Hematopoietic multipotent progenitor cell treated with erythropoietin and hydrocortisone succinate and interleukin-3 and kit ligand, for 4 days (in vitro differentiated cells): ENCODE measurements at places on chromosomes 12 and 14.

- no peak for DNase-seq
These were observed 17.4 kb upstream of the SALL2 start for GRCh38 chr14:21543521-21543960.

DNA sequence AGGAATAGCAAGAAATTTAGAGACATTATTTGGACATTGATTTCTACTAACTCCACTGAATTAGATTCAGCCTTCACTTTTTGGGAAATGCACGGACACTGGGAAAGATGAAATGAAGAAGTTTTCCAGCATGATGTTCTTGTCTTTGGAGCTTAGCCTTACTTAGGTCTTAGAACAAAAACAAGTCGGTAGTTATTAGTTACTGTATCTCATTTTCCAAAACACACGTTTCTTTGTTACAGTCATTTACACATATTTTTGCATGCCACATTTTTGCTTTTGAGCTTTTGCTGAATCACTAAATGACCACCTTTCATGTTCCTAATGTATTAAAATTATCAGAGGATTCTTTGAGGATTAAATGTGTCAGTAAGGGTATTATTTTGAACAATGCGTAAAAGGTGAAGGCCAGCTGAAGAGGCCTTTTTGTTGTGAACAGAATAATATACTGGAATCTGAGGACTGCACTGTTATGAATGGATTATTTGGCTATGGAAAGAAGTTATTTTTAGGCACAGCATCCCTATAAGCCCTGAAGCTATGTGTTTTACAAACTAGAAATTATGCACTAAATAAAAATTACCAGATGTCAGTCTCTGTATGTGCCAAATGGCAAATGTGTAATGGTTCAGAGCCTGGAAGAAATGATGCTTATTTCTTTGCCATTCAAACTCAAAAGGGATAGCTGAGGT, 138.2 kb downstream of the SRGAP1 start:
- no peak for DNase-seq

DNA sequence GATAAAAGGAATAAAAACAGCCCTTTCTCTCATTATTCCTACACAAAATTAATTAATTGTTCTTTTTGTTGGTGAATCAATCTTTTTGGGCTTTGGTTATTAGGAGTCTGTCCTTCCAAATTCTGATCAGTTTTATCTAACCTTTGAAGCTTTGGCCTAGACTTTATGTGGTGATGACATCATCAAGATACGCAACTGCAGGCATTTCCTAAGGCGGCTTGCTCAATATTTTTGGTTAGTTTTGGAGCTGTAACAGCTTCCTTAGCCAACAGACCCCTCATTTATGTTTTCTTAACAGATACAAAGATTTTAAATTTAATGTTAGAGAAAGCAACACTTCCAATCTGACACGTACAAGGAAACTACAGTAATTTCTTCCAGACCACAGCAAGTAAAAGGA, 87.8 kb upstream of the PDE3A start:
- DNase-seq: peak; percentile 65

DNA sequence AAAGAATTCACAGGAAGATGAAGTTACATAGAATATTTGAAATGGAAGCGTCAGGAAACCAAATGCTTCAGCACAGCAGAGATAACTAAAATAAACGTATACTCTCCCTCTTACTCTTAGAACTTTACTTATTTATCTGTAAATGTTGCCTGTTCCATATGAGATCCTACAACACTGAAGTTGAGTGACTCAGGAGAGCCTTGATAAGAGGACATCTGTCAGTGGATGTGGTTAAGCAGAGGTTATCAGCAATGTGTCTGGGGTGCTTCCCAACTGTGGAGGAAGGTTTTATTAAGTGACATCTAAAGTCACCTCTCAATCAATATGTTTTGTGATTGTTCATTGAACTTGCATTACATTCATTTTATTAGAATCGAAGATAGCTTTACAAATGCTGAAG, 81.9 kb downstream of the NEDD1 start:
- peak; percentile 90 for DNase-seq

DNA sequence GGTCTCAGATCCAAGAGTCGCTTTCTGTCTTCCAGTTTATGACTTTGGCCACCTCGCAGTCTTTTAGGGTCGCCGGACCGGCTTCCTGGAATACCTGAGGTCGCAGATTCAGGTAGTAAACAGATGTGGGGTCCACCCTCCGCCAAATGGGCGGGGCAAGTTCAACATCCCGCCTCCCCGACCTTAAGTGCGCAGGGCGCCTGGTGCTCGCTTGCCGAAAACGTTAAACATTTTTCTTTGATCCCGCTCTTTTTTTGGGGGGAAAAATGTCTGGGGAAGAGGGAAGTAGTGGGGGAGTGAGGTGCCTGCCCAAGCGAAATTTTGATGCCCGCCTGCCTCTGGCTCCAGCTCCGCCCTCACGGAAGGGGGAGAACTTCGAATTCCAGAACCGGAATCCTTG, 73.9 kb upstream of the TBX5 start:
- peak; percentile 4 for DNase-seq

GRCh38 chr12:13380297-13380696, 183.8 kb downstream of the EMP1 start:
- no peak for DNase-seq

GRCh38 chr12:95100264-95101190, 27.1 kb upstream of the NR2C1 start:
- peak; percentile 86 for DNase-seq

DNA sequence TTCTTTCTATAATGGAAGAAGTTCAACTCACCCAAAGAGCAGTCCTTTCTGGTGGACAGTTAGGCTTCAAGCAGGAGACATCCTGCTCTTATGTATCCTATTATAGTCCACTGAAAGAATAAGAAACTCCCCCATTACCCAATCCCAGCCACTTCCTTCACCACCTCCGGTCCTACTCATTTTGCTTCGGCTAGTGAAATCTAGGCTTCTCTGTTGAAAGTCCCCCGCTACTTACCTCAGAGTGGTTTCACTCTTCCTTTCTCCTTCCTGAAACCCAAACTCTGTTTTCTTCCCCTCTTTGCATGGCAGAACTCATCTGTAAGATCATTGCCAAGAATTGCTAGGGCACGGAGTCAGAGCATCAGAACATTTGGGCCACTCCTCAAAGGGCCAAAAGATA, at the start of gene GPR84:
Gene GPR84 (minus strand): TSS at position 74 of the 400 bp plus-strand sequence. CDS start 635 bp downstream, outside the sequence.
- DNase-seq: peak; percentile 73

DNA sequence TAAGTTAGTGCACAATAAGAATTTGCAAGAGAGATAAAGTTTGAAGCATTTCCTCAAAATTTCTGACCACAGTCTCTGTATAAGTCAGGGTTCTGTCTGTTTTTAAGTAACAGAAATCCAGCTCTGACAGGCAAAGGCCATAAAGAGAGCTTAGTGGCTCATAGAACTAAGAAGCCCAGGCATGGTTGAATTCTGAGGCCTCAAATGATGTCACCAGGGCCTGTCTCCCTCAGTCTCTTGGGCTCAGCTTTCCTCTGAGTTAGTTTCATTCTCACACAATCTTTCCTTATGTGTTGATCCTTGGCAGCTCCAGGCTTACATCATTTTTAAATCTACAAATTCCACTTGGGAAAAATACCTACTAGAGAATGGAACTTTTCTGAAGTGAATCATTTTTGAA, 173.4 kb upstream of the ATP2B1 start:
- peak; percentile 49 for DNase-seq

- no peak for DNase-seq
These were observed 8.8 kb downstream of the MYG1 start for GRCh38 chr12:53308276-53308675.

DNA sequence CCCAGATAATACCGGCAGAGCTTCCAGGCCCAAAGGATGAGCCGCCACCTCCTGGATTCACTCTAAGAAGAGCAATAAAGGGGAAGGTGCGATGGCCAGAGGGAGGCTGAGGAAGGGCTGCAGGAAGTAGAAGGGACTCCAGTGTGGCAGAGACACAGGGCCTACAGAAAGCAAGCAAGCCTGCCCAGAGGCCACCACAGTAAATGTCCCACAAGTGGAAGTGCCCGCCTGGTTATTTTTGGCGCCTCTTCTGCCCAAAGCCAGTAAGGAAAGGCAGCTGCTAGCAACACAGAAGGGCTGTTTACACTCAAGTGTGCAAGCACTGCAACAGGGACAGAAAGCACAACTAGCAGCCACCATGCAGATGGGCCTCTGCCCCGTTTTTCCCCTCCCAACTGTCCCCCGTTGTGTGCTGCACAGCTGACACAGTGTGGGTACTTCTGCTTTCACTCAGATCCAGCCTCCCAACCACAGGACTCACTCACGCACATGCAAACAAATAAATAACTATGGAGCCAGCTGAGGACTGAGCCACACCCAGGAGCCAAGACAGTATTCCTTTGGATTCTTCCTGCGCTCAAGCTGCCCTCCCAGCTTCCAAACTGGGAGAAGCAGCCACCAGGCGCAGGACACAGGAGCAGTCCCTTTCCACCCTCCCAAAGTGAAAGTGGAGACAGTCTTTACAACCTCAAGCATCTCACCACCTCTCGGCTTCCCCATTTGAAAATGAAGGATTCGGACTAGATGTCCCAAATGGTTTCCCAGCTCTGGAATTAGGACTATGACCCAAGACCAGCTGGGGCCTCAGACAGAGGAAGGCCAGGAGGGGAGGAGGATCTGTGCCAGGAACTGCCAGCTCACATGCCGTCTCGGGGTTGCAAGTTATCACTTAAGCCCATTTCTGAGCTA, 40.0 kb upstream of the PNMA1 start:
- DNase-seq: peak; percentile 93
